Fibroblast of mammary gland (primary cell): ENCODE measurements at places on chromosomes 4 and X.

DNA sequence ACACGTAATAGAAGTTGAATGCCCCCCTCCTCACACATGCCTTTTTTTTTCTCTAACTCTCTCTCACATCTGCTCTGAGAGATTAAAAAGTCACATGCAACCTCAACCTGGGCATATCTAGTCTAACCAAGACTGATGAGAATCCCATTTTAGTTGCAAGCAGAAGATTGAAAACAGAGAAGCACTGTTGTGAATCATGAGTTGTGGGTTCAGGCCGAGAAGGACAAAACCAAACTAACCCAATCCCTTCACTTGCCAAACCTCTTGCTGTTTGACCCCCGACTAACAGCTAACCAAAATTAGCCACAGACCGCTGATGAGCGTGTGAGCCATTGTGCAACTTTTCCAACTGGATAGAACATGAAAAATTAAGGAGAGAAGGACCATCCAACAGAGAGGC is 31.8 kb downstream of the CXCL1 start:
- DNase-seq = peak; percentile 98

- DNase-seq = peak; percentile 30
These were observed 14.1 kb downstream of the NOP14 start for GRCh38 chr4:2948895-2949781.

- no peak for DNase-seq
These were observed 228.1 kb downstream of the ZNF674 start for GRCh38 chrX:46317163-46317562.

DNA sequence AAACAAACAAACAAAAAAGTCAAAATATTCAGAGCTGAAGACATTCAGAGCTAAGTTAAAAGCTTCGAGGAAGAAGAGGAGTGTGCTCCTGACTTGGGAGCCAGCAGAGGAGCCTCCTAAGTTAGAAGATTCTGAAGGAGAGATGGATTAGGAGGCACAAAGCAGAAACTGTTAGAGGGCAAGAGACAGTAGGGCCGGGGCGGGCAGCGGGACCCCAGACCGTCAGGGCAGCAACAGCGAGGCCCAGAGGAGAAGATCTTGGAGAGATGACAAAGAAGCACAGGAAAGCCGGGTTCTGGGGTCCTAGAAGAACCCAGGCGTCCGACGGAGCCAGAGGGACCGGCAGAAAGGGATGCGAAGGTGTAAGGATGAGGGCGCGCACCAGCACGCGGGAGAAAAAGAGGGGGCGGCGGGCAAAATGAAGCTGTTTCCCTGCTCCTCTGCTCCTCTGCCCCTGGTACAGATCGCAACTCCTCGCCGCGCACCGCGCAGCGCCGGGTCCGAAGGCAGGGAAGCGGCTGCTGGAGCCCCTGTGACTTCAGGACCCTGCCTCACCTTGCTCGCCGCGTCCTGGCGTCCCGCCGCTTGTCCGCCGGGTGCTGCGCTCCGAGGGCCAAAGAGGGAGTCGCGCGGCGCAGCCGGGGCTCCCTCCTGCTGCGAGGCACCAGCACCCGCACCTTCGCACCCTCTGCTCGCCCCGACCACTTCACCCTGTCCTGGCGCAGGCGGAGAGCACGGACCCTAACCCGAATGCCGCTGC is 477 bp downstream of the KLHL13 start:
- no peak for DNase-seq

- DNase-seq = no peak
These were observed 19.7 kb downstream of the ZFP42 start for GRCh38 chr4:188015025-188015940.

DNA sequence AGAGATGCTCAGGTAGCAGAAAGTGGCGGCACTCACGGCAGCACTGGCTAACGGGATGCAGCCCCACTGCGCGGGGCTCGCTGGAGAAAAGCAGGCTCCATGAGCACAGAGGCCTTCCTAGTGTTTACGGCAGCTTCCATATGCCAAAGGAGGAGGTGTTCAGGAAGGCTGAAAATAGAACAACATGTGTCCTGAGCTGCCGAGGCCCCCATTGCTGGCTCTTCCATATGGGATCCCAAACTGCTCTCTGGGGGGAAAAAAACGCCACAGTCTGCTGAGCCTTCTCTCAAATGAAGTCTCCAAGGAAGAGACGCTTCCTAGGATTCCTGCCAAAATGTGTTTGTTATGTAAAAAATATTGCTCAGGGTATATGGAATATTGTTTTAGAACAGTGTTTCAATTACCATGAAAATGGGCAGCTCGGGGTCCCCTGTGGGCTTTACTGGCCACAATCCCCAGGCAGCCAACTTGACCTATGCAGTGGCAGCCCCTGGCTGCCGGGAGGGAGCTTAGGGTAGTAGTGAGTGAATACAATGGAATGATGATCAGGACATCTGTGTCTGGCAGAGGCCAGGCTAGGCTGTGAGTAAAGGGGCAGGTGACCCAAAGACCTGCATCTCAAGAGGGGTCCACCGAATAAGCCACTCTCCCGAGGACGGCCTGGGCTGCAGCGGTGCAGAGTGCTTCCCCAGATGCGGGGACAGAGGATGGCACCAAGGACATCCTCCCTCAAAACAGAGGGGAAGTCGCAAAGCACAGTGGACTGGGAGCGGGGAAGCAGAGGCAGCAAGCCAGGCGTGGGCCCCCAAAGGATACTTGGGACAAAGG is 170.1 kb downstream of the AFAP1 start:
- DNase-seq = no peak

DNA sequence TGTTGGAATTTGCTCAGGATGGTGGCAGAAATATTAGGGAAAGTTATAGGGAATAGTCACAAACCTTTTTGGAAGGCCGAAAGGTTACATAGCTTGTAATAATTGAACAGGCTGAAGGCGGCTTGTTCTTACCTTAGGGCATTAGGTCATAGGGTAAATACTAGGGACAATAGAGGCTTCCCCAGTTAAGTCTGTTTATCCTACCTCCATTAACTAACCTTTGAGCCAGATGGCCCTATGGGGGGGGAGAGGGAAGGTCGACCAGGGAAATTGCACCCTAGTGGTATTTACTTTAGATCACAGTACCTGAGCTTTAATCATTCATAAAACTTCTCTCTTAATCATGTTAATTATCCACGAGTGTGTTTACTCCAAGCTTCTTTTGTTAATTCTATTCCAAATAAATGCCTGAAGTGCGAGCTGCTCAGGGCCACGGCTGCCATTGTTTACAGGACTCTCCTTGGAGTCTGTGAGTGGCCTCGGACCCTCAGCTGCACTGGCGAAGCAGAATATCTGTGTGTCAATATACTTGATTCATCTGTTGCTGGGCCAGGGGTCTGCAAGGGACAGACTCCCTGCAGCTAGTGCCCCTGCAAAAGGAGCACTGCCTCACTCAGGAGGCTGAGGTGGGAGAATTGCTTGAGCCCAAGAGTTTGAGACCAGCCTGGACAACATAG is 22.9 kb downstream of the PAGE2 start:
- DNase-seq = no peak

DNA sequence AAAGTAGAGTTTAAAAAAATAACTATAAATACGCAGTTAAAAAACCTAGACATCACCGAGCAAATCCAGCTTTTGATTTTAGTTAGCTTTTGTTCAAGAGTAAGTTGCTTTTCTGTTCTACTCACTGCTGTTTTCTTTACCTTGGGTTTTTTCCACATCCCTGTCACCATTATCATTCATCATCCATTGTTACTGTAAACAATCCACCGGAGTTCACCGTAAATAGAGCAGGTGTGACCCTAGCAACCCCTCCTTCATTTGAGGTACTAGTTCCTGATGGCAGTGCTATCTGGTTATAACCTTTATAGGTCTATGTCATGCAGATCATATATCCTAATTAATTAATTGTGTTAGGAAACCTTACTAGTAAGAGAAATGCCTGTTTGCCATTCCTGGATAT is 43.0 kb upstream of the TEX13D start:
- DNase-seq = no peak

DNA sequence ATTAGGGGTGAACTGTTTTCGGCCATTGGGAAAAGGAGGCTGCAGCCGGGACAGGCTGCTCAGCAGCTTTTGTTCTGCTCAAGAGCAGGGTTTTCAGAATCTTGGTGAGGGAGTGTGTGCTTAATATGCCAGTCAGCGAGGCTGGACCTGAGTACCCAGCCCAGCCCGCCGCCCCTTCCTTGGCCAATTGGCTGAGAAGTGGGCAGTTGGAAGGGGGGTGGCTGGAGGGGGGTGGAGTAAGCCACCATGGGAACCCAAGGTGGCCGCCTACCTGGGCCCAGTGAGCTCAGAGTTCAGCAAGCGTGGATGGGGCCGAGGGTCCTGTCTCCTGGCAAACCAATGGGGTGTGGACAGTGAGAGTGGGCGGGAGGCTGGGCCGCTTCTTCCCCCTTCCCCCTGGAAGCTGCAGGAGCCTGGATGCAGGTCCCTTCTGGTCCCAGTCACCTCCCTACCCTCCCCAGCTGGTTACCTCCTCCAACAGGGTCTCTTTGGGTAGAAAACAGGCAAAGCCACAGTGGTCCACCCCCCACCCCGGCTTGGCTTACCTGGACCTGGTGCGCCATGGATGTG is 52.5 kb downstream of the SORCS2 start:
- no peak for DNase-seq

DNA sequence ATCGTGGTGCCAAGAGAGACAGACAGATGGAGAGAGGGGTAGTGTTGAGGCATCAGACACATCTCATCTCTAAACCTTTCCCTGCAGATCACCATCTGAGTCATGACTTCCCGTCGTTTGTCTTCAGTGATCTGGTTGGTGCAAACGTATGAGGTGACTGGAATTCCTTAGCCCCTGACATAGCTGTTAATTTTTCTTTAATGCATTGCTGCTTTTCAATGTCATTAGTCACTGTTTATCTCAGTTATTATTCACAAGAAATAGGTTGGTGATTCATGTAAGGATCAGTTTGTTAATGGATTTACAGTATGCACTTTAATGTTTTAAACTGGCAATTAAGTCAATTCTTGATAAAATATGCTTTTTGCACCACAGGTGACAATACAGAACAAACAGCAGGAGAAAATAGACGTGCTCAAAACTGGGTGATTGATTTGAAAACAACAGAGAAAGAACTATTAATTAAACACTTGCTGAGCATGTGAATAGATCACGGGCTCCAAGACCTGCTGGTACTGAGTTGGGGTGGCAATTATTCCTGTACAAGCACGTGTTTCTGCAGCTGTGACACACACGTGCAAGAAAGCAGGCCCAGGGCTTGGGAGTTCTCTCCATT is 1.3 kb upstream of the TMEM154 start:
- DNase-seq = peak; percentile 93

- DNase-seq = no peak
These were observed 2315.4 kb upstream of the AGA start for GRCh38 chr4:179757641-179758040.

DNA sequence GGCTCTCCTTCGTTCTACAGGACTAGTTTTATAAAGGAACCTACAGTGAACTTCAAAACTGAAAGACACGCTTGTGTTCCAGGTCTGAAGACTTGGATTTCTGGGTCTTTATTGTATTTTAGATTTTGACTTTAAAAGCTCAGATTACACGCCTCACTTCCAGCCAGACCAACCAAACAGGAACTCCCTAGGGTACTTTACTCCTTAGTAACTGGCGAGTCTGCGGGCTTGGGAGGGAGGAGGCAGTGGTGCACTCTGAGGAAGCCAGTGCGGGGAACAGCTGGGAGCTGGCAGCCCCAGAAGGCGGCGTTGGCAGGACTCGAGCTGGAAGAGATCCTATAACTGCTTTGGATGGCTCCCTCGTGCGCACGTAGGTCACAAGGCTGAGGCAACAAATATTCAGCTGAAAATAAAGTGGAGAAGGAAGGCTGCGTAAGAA is 391 bp upstream of the PHKA1 start:
- peak; percentile 77 for DNase-seq

GRCh38 chrX:75781611-75782010 is 3.4 kb downstream of the MAGEE2 start:
- DNase-seq = no peak

GRCh38 chr4:19809989-19810388 is 441.7 kb upstream of the SLIT2 start:
- no peak for DNase-seq

DNA sequence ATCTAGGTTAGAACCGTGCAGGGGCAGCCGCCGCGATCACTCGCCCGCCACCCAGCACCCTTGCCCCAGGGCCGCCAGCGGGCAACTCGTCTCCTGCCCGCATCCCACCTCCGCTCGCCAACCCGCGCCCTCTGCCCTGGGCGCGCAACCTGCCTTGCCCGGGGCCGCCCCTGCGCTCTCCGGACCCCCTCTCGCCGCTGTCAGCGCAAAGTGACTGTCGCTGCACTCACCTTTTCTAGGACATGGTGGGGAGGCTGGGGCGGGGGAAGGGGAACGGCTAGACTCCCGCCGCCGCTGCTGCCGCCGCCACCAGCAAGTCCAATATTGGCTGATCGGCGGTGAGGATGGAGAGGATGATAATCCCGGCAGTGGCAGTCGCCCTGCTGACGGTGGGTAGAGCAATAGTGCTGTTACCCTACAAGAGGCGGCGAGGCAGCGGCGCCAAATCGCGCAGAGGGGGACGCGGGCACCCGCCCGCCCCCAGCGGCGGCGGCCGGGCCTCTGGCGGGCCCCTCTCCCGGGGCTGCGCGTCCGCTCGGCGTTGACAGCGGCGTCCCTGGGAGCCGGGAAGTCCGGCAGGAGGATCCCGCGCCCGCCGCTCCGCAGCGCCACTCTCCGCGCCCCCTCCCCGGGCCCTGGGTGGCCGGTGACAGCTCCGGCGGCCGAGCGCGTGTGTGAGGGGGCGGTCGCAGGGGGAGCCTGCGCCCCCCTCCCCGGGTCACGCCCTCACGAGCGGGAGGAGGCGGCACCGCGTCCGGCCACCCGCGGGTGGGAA is 2.3 kb upstream of the NR3C2 start:
- no peak for DNase-seq

- DNase-seq = no peak
These were observed 35.5 kb upstream of the BMPR1B start for GRCh38 chr4:94722270-94722669.

DNA sequence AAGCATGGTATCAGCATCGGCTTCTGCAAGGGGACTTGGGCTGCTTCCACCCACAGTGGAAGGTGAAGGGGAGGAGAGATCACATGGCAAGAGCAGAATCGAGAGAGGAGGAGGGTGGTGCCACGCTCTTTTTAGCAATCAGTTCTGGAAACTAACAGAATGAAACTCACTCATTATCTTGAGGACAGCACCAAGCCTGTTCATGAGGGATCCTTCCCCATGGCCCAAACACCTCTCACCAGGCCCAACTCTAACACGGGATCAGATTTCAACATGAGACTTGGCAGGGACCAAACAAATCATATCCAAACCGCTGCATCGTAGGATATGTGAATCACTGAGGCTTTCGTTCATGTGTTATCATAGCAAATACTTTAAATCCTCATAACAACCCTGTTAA is 125.5 kb downstream of the GPC3 start:
- DNase-seq = peak; percentile 79

- DNase-seq = no peak
These were observed 70.0 kb upstream of the RAB40AL start for GRCh38 chrX:102866981-102867656.

DNA sequence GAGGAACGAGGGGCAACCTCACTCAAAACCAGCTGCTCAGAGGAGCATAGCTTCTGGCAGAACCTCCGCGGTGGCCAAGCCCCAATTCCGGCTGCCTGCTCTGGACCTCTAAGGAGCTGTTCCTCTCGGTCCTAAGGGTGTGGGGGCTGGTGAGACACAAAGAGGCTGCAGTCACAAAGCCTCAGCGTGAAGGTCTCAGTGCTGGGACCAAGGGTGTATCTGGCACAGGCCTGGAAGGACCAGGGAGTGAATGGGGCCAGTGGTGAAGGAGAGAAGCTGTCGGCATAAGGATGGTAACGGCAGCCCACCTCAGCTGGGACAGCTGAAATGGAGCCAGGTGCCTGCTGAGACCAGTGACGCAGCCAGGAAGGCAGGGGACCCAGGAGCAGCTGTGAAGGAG is 5.3 kb downstream of the PDE6B start:
- no peak for DNase-seq
